Renal pelvis (tissue), 12 donors: ENCODE measurements at places on chromosomes 7 and 10.

GRCh38 chr7:41167836-41168235 is 535.1 kb downstream of the INHBA start:
- DNase-seq = no peak

DNA sequence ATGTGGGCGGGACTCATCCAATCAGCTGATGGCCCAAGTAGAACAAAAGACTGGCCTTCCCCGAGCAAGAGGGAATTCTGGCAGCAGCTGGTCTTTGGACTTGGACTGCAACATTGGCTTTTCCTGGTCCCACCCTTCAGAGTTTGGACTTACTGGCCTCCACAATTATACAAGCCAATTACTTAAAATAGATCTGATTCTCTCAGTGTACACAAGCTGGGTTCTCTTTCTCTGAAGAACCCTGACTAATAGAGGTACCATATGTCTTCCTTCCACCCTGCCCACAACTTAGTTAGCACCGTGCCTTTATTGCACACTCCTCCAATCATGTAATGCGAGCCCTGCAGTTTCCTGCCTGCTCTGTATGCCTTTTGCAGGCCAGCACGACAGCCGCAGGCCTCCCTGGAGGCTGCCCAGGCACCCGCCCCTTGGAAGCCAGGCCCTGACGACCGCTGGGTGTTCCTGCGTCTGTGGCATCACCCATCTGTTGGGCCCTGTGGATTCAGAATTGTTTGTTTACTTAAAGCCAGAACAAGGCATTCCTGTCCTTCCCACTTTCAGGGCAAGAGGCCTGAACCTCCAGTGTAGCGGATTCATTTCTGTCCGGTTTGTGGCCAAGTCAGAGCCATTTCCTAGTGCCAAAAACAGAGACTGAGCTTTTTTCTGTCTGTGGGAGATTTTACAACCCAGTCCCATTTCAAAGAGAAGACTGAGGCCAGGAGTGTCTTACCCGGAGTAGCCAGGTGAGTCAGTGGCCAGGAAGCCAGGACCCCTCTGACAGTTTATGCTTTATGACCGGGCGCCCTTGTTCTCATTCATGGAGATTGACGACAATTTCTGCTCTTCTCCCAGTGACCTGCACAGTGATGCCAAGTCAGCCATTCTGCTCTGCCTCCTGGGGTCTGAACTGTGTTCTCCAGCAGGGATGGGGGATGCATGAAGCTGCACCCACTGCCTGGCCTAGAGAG is 968 bp upstream of the INMT start:
- no peak for DNase-seq

GRCh38 chr7:51080622-51081269 is 235.9 kb downstream of the COBL start:
- no peak for DNase-seq

GRCh38 chr10:124734311-124735166 is 9.6 kb downstream of the FAM53B start:
- DNase-seq = no peak

- DNase-seq = no peak
Observed at GRCh38 chr10:113350311-113351040, 202.4 kb upstream of the HABP2 start.

- DNase-seq = no peak
Observed at GRCh38 chr10:91051829-91052228, 130.9 kb upstream of the ANKRD1 start.

GRCh38 chr10:128324058-128324827 is 198.0 kb upstream of the MKI67 start:
- no peak for DNase-seq

DNA sequence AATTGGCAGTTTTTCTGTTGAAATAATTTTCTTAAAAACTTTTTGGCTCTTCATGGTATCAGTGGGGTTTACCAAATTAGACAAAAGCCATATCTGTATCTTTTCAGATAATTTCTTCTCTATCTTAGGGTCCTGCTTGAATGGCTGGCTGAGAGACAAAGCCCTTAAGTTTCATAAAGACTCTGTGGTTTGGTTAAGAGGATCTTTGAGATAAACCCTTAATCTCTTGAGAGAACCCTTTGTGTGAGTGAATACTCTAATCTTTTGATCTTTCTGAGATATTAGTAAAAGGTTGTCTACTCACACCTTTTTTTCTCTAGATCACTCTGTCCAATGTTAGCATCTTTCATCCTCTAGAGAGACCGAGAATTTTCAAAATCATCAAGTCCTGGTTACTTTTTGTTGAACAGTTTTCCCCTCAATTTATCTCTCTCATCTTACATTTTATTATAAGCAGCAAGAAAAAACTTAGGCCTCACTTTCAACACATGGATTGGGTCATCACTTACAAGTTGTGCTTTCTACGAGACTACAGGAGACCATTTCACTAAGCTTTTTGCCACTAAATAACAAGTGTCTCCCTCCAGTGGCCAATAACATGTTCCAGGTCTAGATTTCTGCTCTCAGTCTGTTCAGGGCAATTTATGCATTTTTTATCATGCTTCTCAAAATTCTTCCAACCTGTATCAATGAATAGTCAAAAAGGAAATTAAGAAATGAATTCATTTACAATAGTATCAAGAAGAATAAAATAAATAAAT is 28.4 kb downstream of the DNAJC9 start:
- DNase-seq = no peak

GRCh38 chr10:98536551-98536950 is 89.8 kb upstream of the HPS1 start:
- DNase-seq = no peak

GRCh38 chr7:8042796-8043535 is 74.4 kb downstream of the GLCCI1 start:
- no peak for DNase-seq

- no peak for DNase-seq
Observed at GRCh38 chr7:130270947-130271800, 4.5 kb downstream of the CPA2 start.

GRCh38 chr10:128055061-128055868 is 71.0 kb downstream of the MKI67 start:
- no peak for DNase-seq

GRCh38 chr10:24906372-24906771 is 46.0 kb downstream of the PRTFDC1 start:
- DNase-seq = no peak

DNA sequence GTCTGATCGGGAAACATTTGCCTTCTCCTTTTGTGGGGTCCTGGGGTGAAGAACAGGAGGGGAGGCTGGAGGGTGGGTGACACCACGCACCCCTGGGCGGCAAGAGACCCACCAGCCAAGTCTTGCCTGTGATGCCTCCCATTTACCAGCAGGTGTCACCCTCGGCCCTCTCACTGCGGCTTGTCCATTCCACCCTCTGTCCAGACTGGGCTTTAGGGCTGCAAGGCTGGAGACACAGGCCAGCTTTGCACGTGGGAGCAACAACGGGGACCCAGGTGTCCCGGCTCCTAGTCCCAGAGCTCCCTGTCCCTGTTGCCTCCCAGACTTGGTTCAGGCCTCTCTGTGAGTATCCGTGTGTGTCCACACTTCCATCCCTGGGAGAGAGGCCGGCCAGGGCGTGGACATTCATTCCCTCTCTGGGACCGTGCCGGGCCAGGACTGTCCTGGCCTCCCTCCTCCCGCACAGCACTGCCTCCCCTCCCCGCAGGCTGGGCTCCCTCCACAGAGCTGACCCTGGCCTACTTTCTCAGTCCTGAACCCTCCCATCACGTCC is 36.2 kb upstream of the GTF2IRD1 start:
- peak; percentile 60 for DNase-seq

GRCh38 chr7:44580945-44581878 is 819 bp downstream of the TMED4 start:
- no peak for DNase-seq

DNA sequence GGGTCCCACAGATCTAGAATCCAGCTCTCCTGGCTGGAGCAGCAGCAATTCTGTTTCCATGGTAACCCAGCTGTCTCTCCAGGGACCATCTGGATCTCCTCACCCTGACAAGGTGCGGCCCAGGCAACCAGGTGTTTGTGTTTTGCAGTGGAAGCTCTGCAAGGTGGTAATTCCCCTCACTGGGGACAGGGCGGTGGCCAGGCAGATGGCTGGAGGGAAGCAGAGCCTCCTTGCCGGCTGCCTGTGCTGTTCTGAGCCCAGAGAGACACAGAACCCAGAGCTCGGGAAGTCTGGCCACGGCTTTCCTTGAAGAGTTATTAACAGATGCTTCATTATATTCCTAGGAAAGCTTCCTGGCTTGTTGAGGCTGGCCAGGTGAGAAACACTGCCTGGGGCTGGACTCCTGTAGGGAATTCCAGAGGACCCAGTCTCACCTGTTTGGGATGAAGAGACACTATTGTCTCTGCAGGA is 118.2 kb upstream of the PPIF start:
- no peak for DNase-seq

GRCh38 chr10:21530168-21530567 is 3.9 kb upstream of the MLLT10 start:
- no peak for DNase-seq

GRCh38 chr7:30983914-30984247 is 20.1 kb downstream of the GHRHR start:
- DNase-seq = no peak

DNA sequence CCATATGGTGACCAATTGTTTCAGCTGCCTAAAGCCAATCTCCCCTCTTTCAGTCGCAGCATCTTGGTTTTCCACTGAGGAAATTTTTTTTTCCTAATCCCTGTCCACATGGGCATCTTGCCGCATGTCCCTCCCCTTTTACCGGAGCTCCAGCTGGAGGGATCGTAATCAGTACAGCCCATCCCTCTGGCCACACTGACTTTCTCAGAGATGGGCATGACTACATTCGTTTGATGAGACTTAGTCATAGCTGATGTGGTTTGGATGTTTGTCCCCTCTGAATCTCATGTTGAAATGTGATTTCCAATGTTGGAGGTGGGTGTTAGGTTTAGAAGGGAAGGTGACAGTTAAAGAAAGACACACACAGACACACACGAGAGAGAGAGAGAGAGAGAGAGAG is 186.8 kb upstream of the CXCL12 start:
- no peak for DNase-seq

DNA sequence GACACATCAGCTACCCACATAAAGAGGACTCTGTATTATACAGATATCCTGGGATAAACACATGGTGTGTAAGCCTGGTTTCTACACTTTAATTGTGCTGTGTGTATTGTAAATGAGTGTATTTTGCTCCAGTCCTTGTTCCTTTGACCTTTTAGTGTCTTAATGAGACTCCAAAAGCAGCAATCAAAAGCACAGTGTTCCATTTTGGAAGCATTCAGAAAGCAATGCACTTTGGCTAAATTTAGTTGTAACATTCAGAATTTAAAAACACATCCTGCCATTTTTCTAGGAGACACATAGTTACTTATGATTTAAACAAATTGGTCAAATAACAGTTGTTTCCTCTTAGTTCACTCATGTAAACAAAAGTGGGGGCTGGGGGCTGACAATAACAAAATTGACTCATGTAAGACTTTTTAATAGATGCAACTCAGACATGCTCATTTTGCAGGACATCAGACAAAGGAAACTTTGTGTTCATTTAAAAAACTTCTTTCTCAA is 122.2 kb downstream of the GPR37 start:
- no peak for DNase-seq

DNA sequence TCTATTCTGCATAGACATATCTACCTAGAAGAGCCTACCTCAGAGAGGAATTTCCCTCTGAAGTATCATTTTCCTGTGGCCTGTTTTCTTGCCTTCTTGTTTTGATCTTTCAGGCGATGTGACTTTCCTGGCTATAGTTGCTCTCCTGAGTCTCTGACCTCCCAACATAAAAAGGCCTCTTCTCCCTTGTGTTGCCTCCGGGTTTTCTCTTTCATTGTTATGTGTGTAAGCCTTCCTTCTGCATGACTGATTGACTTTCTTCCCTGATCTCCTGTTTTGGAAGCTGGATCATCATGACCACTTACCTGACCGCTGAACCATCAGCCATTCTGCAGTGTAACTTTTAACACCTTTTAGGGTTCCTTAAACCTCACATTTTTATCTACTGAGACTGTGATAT is 441.5 kb upstream of the ETV1 start:
- peak; percentile 20 for DNase-seq

- no peak for DNase-seq
Observed at GRCh38 chr10:112159469-112159868, 24.1 kb downstream of the GPAM start.

DNA sequence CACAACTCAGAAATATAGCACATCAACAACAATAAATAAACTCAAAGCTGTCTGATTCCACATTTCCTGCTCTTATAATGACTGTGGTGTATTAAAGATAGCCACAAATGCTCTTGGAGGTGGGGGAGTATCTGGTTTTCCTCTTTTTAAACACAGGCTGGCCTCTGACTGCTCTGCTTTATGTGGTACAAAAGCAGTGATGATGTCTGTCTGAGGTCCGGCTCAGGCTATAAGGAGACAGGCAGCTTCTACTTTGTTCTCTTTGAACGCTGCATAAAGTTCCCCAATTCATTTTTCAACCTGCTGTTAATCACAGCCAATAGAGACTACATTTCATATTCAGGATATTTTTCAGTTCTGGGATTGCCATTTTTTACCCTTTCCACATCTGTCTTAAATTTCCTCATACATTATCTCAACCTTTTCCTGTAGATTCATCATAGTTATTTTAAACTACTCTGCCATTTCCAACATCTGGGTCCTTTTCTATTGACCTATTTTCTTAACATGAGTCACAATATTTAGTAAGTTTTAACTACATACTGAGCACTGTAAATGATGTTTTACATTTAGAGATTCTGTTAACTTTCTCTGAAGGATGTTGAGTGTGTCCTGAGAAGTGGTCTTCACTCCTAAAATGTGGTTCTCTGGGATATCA is 64.9 kb downstream of the CRPPA start:
- no peak for DNase-seq

GRCh38 chr7:1512781-1513656 is 8.8 kb upstream of the INTS1 start:
- DNase-seq = no peak

GRCh38 chr10:104910712-104911111 is 269.6 kb downstream of the SORCS3 start:
- no peak for DNase-seq

DNA sequence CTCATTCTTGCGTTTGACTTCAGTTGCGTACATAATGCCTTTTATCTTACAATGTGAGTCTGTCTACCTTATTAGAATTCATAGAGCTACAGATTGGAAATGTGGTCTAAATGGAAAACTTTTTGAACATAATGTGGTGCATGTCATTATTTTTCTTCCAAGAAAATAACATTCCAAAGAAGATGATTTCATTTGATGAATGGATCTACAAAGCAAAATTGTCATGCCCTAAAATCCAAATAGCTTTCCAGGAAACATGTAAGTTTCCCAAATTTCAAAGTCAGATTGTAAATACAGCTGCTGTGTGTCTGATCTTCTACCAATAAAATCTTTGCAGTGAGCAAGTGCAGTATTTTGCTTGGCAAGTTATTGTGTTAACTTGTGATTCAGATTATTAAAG is 101.8 kb upstream of the FZD8 start:
- DNase-seq = no peak

DNA sequence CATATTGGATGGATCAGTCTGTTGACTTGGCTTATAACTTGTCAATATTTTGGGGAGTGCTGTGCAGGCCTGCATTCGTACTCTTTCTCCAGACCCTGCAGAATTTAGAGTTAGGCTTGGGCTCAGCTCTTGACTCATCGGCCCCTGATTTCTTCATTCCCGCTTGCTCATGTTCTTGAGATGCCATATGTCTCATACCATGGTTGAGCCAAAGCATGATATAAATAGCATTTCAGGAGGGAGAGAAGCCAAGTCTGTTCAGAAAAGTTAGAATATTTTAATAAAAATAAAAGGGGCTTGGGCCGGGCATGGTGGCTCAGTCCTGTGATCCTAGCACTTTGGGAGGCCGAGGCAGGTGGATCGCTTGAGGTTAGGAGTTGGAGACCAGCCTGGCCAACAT is 898.1 kb downstream of the TYW1 start:
- DNase-seq = no peak

GRCh38 chr10:44988957-44989585 is 10.5 kb upstream of the DEPP1 start:
- no peak for DNase-seq
